GM12892 (cell line): ENCODE measurements at places on chromosomes 6 and 20.

DNA sequence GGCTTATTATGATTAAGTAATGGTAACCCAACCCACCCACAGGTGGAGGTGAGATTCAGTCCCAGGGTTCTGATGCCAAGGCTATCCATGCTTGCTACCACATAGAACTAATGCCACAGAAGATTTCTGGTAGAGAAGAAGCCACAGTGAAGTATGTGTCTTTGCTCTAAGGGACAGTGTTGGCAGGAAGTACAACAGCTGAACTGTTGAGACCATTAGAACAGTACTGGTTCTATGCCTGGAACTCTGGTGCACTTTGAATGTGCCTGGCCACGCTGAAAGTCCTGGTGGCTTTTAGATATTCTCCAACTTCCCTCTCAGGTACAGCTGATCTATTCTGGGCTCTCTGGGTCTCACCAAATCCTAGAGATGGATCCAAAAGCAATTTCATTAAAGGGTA, 7.8 kb downstream of the STX7 start:
- DNase-seq = no peak

GRCh38 chr6:154673919-154674318, 59.3 kb upstream of the SCAF8 start:
- DNase-seq = no peak

- no peak for DNase-seq
Observed at GRCh38 chr20:23099791-23100719, 13.9 kb upstream of the CD93 start.

GRCh38 chr20:48722002-48722731, 105.6 kb downstream of the PREX1 start:
- no peak for DNase-seq

DNA sequence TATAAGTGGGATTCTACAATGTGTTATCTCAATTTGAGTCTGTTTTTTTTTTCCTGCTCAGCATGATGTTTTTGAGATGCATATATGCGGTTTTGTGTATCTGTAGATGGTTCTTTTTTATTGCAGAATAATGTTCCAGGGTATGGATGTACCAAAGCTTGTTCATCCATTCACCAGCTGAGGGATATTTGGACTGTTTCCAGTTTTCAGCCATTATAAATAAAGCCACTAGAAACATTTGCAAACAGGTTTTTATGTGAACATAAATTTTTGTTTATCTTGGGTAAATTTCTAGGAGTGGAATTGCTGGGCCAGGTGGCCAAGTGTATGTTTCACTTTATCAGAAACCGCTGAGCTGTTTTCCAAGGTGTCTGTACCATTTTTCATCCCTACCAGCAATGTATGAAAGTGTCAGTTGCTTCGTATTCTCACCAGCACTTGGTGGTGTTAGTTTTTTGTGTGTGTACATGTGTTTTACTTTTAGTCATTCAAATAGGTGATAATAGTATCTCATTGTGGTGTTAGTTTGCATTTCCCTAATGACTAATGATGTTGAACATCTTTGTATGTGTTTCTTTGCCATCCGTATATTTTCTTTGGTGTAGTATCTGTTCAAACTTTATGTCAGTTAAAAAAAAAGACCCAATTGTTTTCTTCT, 124.2 kb downstream of the CEBPB start:
- no peak for DNase-seq

- no peak for DNase-seq
Observed at GRCh38 chr6:77450924-77451323, 12.4 kb downstream of the HTR1B start.

DNA sequence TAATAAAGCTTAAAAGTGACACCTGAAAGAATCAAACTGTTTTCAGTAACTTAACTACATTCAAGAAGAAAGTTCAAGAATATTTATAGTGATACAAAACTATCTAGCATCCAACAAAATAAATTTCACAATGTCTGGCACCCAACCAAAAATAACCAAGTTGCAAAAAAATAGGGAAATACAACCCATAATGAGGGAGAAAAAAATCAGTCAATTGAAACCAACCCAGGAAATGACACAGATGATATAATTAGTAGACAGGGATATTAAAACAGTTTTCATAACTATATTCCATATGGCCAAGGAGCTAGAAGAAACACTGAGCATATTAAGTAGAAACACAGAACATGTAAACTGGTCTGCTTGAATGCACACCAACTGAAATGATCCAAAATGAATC, 120.2 kb upstream of the BEND3 start:
- DNase-seq = no peak

- no peak for DNase-seq
Observed at GRCh38 chr6:35209081-35209480, 4.7 kb upstream of the SCUBE3 start.

GRCh38 chr6:64145658-64146057, 510.1 kb downstream of the PHF3 start:
- no peak for DNase-seq

GRCh38 chr6:100493206-100493888, 28.6 kb upstream of the SIM1 start:
- DNase-seq = no peak

DNA sequence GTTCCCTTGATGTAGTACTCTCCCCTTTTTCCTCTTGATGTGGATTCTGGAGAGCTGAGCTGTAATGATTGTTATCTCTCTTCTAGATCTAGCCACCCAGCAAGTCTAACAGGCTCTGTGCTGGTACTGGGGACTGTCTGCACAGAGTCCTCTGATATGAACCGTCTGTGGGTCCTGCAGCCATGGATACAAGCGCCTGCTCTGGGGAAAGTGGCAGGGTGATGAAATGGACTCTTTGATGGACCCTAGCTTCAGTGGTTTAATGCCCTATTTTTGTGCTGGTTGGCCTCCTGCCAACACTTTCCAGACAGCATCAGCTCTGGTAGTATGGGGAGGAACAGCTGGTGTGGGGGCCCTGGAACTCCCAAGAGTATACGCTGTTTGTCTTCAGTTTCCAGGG, 216.3 kb downstream of the ADGRG6 start:
- DNase-seq = no peak

GRCh38 chr6:36594816-36595643, 868 bp downstream of the SRSF3 start:
- DNase-seq = no peak

- no peak for DNase-seq
Observed at GRCh38 chr6:138428944-138429598, 25.0 kb downstream of the HEBP2 start.

- no peak for DNase-seq
Observed at GRCh38 chr6:159788276-159788675, 1.1 kb downstream of the TCP1 start.

DNA sequence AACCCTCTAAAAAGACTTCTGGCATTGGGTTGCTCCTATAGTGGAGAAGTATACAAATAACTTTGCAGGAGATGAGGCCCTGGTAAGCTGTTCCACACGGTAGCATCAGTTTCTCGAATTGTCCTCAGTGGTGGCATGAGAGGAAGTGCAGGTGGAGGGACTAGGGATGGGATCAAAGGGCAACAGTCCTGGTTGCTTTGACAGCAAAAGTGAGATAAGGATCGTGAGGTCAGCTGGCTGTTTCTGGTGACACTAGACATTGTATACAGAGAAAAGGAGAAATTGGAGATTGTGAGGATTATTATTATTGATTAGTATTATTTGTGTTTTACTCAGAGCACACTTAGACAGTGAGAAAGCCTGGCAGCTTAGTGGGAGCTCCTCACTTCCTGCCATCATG, 61.3 kb upstream of the EXOC2 start:
- DNase-seq = no peak

GRCh38 chr20:35560105-35560511, 18.2 kb downstream of the ERGIC3 start:
- no peak for DNase-seq

GRCh38 chr20:18678549-18679419, 90.9 kb downstream of the DTD1 start:
- no peak for DNase-seq

DNA sequence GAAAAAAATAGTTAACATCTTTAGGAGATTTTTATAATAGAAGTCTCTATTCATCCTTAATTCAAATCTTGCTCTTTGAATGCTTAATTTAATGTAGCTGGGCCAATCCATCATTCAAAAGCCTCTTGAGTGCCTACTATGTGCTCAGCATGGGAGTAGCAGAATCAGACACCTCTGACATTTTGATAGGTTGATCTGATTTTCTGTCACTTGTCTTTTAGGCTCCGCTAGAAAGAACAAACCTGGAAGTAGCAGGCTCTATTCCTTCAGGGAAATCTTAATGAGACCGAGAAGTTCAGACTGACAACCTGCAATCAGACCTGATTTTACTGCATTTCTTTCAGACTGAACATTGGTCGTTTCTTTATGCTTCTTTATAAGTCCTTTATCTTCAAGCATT, 588.6 kb upstream of the MANEA start:
- DNase-seq = no peak

GRCh38 chr6:29749668-29750067, 26.4 kb downstream of the HLA-F start:
- DNase-seq = no peak

DNA sequence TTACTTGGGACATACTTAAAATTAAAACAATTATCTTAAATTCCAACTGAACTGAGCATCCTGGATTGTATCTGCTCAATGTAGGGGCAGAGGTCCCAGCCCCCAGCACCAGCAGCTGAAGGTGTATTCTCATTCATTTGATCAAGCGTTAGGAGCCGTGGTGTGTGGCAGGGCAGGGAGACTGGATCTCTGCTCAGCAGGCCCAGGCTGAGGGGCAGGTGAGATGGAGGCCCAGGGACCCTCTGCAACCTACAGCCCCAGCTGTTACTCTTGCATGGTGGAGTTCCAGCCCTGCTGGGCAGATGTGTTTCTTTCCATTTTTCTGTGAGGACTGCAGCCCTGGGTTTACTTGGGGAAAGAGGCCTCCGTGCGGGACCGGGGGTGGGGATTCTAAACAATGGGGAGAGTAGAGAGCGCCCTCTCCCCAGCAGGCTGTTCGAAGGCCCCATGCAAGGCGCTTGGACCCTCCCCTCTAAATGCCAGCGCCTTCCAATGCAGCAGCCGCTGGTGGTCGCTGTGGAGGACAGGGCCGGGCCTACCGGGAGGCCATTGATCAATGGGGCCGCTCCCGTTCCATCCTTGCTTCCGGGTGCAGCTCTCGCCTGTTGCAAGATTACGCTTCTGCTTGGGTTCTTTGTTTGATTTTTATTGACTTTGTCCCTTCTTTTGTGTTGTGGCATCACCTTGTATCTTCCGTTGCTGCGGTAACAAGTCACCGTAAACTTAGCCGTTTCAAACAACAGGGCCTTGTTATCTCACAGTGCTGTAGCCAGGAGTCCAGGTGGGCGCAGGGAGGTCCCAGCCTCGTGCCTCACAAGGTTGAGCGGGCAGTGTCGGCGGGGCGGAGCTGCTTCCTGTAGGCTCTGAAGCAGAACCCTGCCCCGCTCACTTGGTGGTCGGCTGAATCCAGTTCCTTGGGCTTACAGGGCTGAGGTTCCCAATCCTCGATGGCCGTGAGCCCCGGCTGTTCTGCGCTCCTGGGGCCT, 134.8 kb upstream of the PHACTR3 start:
- DNase-seq = no peak

DNA sequence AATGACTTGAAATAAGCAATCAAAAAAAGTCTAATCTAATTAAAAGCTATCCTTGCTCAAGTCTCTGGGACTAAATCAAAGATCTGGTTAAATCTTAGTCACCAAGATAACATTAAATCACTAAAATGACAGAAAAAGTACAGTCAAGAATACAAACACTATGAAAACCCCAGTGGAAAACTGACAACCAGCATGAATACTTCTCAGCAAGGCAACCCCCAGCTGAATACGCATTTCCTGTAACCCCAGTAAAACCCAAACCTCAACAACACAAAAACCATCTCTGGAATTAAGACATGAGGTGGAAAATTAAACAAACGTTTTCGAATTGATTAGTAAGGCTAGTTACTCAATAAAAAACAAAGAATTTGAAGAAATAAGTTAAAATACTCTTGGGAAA, 23.7 kb upstream of the ZC3H12D start:
- DNase-seq = no peak

GRCh38 chr20:41482647-41483552, 116.3 kb upstream of the EMILIN3 start:
- DNase-seq = no peak

DNA sequence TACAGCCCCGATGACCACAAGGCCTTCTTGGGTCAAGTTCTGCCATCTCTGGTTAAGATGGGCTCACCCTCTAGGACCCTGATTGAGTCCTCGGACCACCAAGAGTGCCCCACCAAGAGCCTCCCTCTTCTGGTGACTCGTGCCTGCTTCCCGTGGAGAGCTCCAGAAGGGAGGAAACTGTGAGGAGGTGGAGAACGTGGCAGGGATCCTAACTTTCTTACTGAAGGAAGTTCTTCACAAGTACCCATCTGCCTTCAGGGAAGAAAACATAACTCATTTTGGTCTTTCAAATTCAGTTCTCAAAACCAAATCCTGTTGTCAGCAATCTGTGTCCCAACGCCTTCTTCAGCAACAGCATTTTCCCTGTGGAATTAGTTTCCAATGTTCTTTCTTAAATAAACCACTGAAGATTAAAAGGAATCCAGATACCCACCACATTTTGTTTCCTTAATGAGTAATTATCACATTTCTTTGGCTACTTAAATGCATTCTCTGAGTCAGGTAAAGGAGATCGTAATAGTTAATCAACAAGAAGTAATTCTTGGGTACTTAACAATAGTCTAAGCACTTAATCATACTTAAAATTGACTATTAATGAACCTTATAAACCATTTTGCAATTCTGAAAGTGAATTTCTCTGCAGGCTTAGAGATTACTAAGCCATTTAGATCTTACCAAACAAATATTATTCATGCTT, 185.8 kb upstream of the SGK1 start:
- DNase-seq = no peak

DNA sequence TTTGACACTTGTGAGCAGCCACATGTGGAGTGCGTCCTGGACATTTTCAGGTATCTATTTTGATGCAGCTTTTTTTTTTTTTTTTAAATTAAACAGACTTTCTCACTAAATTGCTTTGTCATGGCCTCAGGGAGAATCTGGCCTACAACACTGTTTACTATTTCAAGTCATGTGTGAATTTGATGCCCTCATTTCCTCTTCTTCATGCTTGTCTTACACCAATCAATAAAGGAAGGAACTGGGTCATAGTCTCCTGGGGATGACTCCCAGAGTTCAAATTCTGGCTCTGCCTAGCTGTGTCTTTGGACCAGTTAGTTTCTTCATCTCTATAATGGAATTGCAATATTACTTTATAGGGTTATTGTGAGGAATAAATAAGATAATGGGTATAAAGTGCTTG, 554.1 kb downstream of the PRKN start:
- DNase-seq = no peak

GRCh38 chr6:108760126-108761050, 87.8 kb upstream of the ARMC2 start:
- DNase-seq = no peak

DNA sequence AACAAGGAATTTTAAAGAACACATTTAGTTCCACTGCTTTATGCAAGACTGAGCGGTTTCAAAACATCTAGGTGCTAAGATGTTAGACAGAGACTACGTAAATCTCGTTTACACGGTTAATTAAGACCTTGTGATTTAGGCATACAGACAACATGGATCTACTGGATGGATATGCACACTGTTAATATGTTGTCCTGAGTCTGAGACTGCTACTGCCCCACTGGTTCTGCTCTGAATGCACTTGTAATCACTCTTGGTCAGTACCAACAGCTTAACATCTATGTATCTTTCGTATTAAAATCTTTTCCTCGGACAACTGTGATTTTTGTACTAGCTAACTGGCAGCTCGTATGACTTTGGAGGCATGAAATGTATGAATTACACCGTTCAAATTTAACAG, 3.1 kb downstream of the MAN1A1 start:
- no peak for DNase-seq

GRCh38 chr6:81148751-81149150, 603.7 kb downstream of the TENT5A start:
- no peak for DNase-seq

GRCh38 chr6:158157064-158157764, 10.8 kb downstream of the SERAC1 start:
- no peak for DNase-seq
